ENCODE measurements at places on chromosomes 6 and 20.

GRCh38 chr20:1286267-1287024 is 20.4 kb downstream of the SNPH start:
- ATAC-seq: no peak

DNA sequence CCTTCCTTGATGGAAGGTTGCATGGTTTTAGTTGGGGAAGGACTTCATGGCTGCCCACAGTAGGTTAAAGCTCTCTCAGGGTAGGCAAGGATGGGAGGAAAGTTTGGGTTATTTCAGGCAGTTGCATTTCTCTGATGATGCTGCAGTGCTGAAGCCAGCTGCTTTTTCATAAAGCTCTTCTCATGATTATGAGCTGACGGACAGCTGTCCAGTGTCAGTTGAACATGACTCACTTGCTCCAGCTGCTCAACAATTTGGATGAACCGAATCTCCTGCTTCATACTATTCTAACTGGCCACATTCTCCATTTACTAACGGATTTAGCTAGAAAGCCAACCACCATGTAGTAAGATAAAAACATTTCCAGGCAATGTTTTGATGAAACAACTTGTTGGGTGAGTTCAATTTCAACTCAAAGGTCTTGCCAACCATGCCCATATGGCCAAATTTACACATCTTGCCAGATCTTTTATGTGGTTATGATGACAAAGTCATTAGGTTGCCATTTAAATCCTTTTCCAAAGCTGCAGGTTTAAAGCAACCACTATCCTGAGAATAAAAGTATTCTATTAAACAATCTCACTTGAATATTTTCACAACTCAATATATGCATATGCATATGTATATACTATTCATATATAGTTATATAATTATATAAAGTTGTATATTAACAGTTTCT is 125.9 kb downstream of the HS3ST5 start:
- ATAC-seq: no peak

- no peak for ATAC-seq
Measured at GRCh38 chr6:43720999-43721398, 33.4 kb upstream of the MRPS18A start.

GRCh38 chr6:130680116-130680515 is 147.1 kb upstream of the SMLR1 start:
- ATAC-seq: no peak

- no peak for ATAC-seq
Measured at GRCh38 chr6:118263921-118264486, 284.1 kb upstream of the PLN start.

DNA sequence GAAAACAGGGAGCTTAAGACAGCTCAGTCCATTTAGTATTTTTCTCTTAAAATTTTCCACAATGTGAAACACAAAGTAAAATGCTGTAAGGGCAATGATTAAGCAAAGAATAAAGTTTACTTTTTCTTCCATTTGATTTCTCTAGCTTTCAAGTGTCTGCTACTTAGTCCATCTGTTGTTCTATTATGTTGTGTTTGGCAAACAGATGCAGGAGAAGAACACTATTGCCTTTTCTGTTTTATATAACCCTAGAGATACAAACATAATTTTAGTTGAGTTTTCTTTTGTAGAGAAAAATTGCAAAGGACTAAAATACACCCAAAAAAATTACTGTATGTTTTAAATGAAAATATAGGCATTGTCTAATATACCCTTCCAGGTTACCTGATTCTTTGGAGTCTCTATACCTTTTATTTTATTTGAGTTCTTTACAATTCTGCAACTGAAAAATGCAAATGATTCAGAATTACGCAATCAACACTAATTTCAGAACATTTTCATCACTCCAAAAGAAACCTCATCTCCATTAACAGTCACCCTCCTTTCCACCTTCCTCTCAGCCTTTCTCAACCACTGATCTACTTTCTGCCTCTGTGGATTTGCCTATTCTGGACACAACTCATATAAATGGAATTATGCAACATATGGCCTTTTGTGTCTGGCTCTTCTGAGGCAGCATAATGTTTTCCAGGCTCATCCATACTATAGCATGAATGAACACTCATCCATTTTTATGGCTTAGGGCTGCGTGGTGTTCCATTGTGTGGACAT is 96.9 kb downstream of the MKKS start:
- ATAC-seq: no peak

DNA sequence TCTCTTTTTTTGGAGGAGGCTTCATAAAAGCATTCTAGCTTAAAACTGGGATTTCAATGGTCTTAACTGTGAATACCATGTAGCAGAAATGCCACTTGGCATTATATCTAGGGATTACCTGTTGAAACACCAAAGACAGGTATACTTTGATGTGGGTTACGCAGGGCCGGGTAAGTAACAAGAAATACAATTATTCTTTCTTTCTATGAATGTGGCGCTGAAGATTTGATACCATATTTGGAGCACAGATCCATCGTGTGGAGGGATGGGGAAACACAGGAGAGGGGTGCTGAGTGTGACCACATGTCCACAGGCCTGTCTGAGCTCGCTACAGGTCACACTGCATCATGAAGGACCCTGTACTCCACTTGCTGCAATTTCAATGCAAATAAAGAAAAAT is 257.8 kb downstream of the GMPR start:
- no peak for ATAC-seq

DNA sequence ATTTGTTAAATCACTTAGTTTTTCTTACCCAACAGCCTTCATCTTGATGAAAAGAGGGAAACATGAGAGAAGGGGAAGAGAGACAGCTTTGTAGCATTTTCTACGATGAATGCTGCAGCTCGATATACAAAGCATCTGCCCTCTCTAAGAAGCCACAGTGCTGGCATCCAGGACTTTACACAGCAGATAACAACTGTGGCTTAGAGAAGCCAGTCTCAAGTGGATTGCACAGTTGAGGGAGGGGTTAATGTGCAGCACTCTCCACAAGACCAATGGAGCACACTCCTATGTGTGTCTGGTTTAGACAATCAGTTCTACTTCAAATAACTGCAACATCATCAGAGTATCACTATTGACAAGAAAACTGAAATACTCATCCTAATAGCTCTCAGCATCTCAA is 5.8 kb downstream of the C6orf120 start:
- ATAC-seq: no peak

- no peak for ATAC-seq
Measured at GRCh38 chr6:170286246-170286933, 4.5 kb downstream of the DLL1 start.

GRCh38 chr20:49631856-49632418 is 64.0 kb upstream of the PTGIS start:
- ATAC-seq: no peak
